ENCODE measurements at places on chromosomes 3 and 15. TPM values are rescaled to one million over a fixed set of nuclear protein-coding genes. Genes with fewer than 3 reads are reported as not detected.

Gene TLNRD1
- 17.0 TPM for total RNA-seq

- DNase-seq = no peak
- no peaks in the 10 kb centered on the region for H3K27me3 ChIP-seq
- peaks cover 36% of the 10 kb centered on the region for H3K4me1 ChIP-seq
- H3K27ac ChIP-seq = no peak overlapping the region
- H3K4me3 ChIP-seq = no peak overlapping the region
These were observed 73.1 kb downstream of the TNIK start for GRCh38 chr3:171387062-171387461.

GRCh38 chr3:115627180-115628074 is 4.1 kb downstream of the GAP43 start:
- no peak overlapping the region for H3K4me3 ChIP-seq
- DNase-seq = no peak
- peaks cover 1% of the 10 kb centered on the region for H3K27me3 ChIP-seq

- H3K36me3 ChIP-seq = no peaks in the 10 kb centered on the region
- no peak for DNase-seq
- no peak overlapping the region for H3K27ac ChIP-seq
- no peaks in the 10 kb centered on the region for H3K27me3 ChIP-seq
- no peak overlapping the region for H3K4me3 ChIP-seq
These were observed 636.5 kb downstream of the ZBBX start for GRCh38 chr3:166743481-166744134.

- H3K36me3 ChIP-seq = peaks cover 6% of the 10 kb centered on the region
- peaks cover 29% of the 10 kb centered on the region for H3K4me1 ChIP-seq
- no peak for DNase-seq
- no peaks in the 10 kb centered on the region for H3K27me3 ChIP-seq
These were observed 28.2 kb upstream of the ST6GAL1 start for GRCh38 chr3:186902154-186902553.

DNA sequence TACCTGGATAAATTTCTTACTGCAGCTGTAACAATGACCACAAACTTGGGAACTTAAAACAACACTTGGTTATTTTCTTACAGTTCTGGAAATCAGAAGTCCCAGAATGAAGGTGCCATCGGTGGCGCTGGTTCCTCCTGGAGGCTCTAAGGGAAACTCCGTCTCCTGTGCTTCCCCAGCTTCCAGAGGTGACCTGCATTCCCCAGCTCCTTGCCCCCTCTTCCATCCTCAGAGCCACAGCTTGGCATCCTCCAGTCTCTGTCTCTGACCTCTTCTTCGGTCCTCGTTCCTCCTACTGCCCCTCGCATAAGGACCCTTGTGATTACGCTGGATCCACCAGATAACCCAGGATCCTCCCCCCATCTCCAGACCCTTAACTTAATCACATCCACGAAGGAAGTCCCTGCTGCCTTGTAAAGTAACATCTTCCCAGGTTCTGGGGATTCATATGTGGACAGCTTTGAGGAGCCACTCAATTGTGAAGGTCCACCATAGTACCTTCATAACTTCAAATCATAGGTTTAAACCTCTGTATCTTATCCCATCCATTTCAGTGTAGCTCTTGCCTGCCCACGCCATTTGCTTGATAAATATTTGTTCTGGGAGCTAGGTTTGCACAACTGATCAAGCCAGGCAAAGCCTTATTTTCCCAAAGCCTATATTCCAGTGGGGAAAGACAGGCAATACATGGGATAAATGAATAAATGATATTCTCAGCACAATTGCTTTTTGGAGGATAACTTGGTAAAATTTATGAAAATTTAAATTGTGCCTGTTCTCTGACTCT is 34.8 kb downstream of the KLF15 start:
- H3K27ac ChIP-seq = no peak overlapping the region
- no peaks in the 10 kb centered on the region for H3K4me1 ChIP-seq
- H3K27me3 ChIP-seq = peaks cover 37% of the 10 kb centered on the region
- no peaks in the 10 kb centered on the region for H3K36me3 ChIP-seq
- DNase-seq = no peak
- H3K4me3 ChIP-seq = no peak overlapping the region

DNA sequence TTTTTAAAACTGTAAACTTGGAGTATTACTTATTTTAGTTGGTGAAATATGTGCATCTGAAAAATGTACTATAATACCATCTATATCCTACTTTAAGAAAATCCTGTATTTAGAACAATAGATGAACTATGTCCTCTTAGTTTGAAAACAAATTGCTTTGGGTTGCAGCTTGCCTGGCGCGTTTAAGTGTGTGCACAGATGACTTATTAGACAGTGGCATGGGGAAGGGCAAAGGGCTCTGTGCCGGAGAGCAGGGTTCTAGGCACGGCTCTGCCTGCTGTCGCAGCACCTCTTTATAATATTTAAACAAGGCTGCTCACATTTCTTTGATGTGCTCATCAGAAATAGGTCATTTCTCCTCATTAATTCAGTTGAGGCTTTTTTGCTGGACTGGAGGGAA is 10.0 kb downstream of the PXK start:
- no peak overlapping the region for H3K27ac ChIP-seq
- H3K4me3 ChIP-seq = no peak overlapping the region
- peaks cover 12% of the 10 kb centered on the region for H3K4me1 ChIP-seq
- no peaks in the 10 kb centered on the region for H3K27me3 ChIP-seq
- H3K36me3 ChIP-seq = peaks cover 6% of the 10 kb centered on the region

- H3K36me3 ChIP-seq = peaks cover 4% of the 10 kb centered on the region
- H3K4me3 ChIP-seq = no peak overlapping the region
- H3K4me1 ChIP-seq = peaks cover 6% of the 10 kb centered on the region
- peaks cover 73% of the 10 kb centered on the region for H3K27me3 ChIP-seq
- no peak overlapping the region for H3K27ac ChIP-seq
These were observed 249.9 kb downstream of the OPA1 start for GRCh38 chr3:193842832-193843473.
